ENCODE measurements at places on chromosomes 2 and 18.

- DNase-seq: no peak
These were observed 26.8 kb downstream of the RUFY4 start for GRCh38 chr2:218095853-218096252.

DNA sequence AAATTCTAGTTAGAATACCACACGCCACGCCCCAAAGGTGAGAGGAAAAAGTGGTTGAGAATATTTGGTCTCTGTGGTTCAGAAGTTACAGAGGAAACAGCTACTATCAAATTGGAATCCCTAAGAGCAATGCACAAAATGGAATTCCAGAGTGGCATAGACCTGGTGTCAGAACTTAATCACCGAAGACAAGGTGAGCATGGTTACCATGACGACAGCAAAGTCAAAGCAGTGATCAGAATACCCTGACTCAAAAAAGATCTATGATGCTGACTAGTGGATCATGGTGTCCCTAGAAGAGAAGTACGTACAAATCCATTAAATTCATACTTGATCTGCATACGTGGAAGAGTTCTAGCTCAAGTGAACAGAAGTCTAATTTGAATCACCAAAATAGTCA lies 14.5 kb downstream of the LRRTM4 start:
- no peak for DNase-seq

- DNase-seq: no peak
These were observed 59.4 kb upstream of the SIX2 start for GRCh38 chr2:45068571-45069140.

GRCh38 chr2:153068915-153069314 lies 350.5 kb downstream of the ARL6IP6 start:
- DNase-seq: no peak

- no peak for DNase-seq
These were observed 14.6 kb upstream of the PPP4R1 start for GRCh38 chr18:9628984-9629383.

GRCh38 chr2:15527074-15527739 lies 33.9 kb downstream of the NBAS start:
- no peak for DNase-seq

DNA sequence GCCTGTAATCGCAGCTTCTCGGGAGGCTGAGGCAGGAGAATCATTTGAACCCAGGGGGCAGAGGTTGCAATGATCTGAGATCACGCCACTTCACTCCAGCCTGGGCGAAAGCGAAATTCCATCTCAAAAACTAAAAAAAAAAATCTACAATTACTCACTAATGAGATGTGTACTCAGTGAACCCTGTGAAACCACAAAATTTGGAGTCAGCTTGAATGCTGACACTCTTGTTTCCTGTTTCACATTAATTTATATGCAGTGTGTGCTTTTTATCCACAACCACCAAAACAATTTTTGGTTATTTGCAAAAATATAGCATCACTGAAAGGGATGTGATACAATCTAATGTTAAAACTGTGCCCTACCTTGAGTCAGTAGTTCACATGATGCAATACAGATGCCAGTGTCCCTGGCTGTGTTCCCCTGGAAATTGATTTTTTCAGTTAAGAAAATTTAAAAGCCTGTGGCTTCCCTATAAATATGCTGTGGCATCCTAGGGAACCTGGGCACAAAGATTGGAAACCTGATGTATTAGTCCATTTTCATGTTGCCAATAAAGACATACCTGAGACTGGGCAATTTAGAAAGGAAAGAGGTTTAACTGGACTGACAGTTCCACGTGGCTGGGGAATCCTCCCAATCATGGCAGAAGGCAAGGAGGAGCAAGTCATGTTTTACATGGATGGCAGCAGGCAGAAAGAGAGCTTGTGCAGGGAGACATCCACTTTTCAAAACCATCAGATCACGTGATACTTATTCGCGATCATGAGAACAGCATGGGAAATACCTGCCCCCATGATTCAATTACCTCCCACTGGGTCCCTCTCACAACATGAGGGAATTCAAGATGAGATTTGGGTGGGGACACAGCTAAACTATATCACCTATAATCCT lies 337.5 kb upstream of the NT5C1B start:
- no peak for DNase-seq

DNA sequence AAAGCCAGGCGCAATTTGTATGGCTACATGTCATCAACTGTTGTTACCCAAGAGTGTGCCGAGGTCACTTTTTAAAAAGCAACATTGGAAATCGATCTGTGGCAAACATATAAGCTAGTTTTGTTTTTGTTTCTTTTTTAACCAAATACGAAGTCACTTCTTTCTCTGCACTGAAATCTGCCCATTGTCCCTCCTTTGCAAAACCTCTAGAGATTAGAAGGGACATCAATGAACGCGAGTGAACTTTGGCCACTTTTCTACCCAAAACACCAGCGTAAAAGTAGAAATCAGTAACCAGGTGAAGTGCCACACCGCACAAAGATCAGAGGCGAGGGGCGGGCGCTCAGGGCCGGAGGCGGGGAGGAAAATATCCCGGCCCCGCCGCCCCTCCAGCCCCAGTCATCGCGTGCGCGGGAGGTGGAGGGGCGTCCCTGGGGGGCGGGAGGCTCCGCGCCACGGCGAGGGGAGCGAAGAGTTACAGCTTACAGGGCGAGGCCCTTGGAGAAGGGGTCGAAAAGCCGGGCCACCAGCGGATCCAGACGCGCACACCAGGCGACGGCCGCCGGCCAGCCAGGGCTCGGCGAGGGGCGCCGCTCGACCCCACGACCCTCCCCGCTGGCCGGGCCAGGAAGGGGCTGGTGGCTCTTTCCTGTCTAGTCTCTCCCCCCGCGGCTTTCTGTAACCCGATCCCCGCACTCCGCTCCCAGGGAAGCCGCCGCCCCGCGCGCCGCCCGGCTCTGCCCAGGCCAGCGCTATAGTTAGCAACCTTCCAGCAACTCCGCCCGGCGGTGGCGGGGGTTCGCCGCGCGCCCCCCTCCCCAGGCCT lies 993 bp downstream of the RBMS1 start:
- DNase-seq: peak; percentile 58

Measured in NCI-H1105 (cell line).